CD4-positive, alpha-beta T cell treated with Interleukin-12 subunit alpha and Interleukin-12 subunit beta, for 1 hour (primary cell): ENCODE measurements at places on chromosomes 16 and 17.

DNA sequence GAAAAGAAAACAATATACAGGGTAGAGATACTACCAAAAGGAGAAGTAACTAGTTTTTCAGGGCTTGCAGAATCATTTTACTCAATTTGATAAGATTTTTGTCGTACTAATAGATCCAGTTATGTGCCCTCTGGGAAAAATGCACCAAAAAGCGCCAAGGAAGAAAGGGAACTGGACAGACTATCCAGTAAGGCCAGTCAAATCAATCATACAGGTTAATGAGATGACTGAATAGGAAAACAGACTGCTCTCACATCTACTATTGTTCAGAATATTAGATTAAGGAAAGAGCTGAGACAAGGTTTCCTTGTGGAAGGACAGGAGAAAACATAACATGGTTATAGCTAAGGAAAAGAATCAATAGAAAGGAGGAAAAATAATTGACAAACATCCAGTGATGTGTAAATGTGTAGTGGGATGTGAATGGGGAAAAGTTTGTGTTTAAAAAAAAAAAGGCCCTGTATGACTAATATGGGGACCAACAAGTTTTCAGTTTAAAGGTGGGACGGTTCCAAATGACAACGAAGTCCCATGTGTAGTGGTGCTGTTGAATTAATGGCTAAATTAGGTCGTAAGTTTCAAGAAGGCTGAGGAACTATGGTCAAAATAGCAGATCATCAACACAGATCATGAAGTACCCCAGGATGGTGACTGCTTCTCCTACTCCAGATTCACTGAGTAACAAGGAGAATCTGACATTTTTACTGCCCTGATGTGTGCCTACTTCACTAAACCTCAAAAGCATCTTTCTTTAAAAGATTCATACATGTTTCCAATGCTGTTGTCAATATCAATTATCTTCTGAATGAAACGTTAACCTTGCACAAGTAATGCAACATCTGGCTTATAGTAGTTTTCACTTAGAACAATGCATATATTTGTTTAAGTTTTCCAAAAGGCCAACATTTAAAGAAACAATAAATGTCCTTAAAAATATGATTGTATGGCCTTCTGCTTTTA is 40.7 kb downstream of the BRIP1 start:
- DNase-seq = no peak

DNA sequence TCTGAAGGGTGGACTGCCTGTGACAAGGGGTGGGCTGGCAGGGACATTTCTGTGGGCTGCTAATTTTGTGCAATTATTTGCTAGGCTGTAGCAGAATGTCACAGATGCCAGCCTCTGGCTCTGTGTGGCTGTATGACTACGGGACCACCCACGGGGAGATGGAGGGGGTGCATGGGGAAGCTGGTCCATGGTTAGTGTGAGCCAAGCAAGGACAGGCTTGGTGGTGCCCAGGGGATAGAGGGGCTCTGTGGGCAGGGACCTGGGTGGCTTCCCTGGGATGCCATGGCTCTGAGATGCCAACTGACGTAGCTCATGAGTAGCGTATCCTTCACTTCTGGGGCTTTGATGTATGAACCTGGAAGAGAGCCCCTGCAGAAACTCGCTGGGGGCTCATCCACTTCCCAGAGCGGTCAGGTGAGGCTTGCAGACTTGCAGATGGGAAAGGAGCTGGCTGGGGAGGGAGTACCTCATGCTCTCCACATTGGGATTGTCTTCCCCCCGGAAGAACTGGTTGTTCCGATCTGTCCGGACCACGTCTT is 87.2 kb downstream of the TBC1D16 start:
- no peak for DNase-seq

GRCh38 chr16:10880594-10881452 is 3.8 kb downstream of the CIITA start:
- DNase-seq = no peak

DNA sequence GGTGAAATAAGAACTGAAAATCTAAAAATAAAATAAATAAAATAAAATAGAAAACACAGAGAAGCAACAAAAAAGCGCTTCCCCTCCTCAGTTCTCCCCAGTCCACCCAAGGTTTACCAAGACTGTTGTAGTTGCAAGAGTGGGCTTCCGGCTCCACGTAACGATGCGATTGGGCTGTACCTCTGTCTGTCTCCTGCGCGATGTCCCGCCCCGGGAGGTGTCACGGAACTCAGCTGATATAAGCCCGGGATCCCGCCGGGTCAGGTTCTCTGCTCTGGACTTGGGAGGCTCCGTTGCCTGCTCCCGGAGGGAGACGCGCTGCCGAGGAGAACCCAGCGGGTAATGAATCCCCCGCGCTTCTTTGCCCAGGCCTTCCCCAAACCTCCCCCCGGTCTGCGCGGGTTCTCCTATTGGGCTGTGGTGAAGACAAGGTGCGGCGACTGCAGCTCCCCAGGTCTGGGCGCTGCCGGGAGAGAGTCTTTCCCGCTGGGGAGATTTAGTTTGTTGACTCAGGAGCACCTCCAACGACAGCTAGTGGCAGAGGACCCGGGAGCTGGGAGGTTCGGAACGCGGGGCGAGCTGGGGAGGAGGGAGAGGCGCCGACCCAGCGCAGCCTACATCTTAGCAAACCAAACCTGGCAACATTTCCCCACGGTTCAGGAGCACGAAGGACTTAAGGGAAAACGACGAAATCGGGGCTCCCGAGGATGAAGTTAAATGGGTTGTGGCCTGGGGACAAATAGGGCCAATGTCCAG is at the start of gene SLFN5:
SLFN5 (plus strand) TSS at position 268 of the 756 bp plus-strand sequence. CDS start 15,619 bp downstream, outside the sequence.
- DNase-seq = peak; percentile 95

DNA sequence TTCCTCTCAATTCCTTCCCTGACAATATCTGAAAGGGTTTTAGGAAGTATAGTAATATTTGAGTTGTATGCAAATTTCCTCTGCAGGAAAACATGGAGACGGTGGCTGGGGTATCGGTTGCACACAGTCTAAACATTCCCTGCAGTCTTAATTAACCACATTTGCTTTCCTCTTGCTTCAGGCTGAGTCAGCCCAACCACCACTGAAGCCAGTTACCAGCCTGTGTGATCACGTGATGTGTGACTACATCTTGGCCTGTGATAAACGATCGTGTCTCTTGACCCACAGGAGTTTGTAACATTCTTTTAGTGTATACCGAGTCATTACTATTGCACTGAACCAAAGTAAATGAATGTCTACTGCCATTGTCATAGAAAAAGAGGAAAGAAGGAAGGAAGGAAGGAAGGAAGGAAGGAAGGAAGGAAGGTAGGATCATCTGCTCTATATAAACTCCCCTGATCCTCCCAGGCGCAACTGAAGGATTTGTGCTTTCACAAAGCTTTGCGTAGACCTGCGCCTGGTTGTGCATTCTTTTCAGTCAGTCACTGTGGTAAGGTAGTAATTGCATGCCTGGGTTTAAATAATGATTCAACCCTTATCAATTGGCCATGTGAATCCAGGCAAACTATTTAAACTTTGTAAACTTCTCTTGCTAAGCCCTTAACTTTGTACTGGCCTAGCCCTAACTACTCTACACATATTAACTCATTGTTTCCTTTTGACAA is 280.6 kb upstream of the SALL1 start:
- DNase-seq = no peak
